ENCODE measurements at places on chromosomes 3 and 15.

DNA sequence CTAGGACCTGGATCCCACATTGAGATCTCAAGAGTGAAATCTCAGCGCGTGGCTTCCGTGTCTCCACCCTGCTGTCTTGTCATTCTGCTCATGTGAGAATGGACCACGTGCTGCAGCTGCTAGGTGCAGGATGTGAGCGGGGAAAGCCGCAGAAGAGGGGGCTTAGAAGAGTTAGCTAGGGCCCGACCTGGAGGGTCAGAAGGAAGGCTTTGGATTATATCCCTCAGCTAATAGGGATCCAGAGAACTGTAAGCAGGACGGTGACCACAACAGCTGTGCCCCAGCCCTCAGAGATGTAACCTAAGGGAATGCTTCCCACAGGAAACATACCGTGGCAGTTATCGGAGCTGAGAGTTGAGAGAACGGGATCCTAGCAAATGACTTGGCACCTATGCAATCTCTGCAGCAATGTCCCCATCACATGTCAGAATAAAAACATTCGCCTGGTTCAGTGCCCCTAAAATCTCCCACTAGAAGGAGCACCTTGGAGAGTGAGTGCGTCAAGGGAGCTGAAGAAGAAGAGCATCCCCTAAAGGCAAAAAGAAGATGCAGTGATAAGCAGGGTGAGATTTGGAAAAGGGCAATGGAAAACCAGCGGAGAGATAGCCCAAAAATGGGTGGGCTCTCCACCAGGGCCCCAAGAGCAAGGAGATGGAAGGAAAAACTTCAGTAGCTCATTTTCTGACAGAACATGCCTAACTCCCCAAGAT is 76.9 kb upstream of the ST8SIA2 start:
- no peak for DNase-seq

DNA sequence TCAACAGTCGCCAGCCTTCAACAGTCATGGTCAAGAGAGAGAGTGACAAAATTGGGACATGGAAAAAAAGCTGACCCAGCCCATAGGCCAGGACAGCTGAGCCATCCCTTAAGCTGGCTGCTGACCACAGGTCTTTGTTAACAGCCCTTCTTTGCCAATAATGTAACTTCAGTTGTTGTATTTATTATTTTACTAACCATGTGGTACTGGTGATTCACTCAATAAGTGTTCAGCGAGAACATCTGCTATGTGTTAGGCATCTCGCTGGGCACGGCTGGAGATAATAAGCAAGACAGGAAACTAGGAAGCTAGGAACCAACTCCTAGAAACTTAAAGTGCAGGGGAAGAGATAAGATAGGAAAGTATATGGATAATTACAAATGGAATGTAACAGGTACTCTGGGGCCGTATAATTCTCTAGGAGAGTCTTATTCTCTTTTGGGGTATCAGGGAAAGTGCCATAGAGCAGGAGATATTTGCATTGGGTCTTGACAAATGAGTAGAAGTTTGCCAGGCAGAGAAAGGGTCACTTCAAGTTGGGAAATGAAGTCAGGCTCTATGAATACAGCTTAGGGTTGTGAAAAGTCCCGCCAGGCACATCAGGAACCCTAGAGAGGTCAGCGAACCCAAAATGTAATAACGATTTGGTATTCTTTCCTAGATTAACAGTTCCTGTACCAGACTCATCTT is 84.0 kb upstream of the TRA2B start:
- no peak for DNase-seq

DNA sequence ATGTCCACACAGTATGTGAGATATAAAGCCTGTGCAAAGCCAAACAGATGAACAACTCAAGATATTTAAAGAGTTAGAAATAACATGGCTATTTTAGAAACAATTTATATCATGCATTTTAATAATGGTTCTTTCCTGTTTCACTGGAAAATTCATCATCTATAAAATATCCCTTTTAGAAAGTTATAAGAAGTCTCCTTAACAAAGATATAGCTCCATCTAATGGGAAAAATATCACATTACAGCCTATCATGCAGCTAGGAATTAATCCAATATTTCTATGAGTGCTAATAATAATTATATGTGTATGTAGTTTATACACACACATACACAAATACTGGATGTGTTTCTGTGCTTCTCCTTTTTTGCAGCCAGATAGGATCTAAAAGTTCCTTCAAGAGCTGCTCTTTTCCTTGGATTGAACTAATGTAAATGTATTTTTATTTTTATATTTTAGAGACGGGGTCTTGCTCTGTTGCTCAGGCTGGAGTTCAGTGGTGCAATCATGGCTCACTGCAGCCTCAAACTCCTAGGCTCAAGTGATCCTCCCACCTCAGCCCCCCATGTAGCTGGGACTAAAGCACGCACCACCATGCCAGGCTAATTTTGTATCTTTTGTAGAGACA is 21.6 kb downstream of the RPL22L1 start:
- DNase-seq: no peak

DNA sequence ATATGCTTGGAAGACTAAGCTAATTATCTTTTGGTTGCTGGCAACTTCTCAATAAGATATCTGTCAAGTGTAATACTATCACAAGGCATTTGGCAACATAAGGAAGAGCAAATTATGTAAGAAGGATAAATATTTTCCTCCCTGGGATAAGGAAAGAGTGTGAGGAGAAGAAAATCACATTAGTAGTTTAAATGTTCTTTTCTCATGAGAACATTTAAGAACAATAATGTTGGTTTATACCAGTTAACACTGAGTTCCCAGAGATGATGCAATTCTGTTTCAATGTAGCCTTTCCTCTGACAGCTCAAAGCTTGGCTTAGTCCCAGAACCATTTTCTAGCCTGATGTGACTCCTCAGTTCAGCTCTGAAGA is 66.1 kb upstream of the NPHP3 start:
- no peak for DNase-seq

- DNase-seq: no peak
Measured at GRCh38 chr15:60914360-60914759, 314.7 kb downstream of the RORA start.

GRCh38 chr3:177201700-177202397 is 4.6 kb upstream of the TBL1XR1 start:
- DNase-seq: no peak

DNA sequence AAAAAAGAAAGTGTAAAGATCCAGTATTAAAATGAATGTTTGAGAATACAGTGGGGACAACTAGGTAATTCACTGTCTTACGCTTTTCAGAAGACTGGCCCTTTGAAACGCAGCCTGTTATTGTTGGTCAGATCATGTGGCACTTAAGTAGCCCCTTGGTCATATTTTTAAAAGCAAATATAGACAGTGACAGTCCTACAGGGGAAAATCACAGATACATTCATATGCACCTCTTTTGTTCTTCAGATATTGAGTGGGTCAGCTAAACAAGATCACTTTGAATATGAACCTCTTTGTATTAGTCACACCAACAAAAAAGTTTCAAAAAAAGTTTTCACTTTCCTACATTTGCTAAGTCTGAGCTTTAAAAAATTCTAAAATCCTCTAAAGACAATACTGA is 36.0 kb downstream of the TIGIT start:
- no peak for DNase-seq

DNA sequence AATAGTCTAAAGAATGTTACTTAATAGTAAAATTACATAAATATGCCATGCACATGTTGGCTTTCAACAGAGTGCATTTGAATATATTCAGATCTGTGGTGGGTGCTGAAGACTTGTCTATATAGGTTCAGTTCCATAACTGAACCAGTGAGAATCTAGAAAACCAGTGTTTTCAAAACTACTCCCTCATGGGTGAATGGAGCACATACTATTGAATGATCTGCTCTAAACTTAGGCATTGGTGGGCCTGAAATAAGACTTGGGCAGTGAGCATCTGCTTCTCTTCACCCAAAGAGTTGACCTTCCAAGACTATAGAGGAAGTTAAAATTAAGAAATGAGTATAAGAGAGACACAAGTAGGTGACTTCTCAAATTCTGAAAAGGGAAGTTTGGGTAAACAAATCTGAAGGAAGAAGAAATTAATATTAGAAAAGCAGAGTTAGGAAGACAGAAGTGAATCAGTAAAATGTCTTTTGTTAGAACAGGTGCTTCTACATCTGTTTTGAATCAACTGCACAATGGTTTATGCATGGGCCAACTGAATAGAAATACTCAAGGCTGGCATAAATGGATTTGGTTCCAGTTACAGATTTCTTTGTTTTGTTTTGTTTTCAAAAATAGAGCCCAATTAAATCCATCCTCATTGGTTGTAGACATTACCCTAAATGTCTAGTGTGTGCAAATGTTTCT is 19.3 kb downstream of the ALCAM start:
- no peak for DNase-seq

- DNase-seq: no peak
Measured at GRCh38 chr3:143313025-143313892, 193.7 kb downstream of the CHST2 start.

DNA sequence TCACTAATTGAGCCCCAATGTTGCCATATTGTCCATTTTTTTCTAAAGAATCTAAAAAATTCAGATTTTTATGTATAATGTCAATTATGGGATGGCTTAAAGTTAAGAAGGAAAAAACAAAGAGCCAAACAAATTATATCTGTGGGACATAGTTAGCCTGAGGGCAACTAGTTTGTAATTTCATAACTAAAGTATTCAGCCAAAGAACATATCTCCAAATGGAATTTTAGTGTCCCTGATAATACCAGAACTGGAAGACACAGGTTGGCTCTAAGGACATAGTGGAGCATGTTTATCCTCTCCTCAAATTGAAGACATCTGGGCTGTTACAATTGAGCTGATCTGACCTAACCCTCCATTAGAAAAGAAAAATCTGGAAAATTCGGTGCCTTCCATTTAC is 144.2 kb downstream of the IL1RAP start:
- no peak for DNase-seq

- no peak for DNase-seq
Measured at GRCh38 chr15:46127361-46127874, 492.6 kb downstream of the SQOR start.

DNA sequence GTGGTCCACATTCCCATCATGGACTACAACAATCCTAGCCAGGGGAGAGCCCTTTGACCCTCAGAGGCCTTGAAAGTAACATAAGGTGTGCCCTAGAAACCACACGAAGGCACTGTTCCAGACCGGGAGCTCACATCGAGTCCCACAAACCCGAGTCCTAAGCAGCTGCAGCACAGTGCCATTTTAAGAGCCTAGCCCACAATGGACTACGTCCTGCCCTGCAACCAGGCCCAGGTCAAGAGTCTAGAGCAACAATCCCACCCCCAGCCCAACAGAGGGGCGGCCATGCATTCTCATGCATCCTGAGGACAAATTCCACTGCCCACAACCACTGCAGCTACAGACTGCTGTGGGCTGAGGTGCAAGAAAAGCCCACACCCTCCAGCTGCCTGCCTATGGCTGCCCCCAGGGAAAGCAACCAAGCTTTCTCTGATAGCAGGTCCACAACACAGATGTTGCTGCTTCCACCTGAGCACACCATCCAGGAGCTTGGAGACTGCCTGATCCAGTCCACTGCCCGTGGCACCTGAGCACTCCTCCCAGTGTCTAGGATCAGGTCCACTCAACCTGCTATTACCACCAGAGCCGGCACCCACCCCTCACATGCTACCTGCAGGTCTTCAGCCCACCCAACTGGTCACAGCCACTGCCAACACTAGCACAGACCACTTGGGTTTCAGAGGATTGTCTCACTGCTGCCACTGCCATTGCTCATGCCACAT is 56.8 kb downstream of the IGSF11 start:
- DNase-seq: no peak

- no peak for DNase-seq
Measured at GRCh38 chr3:127441764-127442163, 148.8 kb downstream of the TPRA1 start.

DNA sequence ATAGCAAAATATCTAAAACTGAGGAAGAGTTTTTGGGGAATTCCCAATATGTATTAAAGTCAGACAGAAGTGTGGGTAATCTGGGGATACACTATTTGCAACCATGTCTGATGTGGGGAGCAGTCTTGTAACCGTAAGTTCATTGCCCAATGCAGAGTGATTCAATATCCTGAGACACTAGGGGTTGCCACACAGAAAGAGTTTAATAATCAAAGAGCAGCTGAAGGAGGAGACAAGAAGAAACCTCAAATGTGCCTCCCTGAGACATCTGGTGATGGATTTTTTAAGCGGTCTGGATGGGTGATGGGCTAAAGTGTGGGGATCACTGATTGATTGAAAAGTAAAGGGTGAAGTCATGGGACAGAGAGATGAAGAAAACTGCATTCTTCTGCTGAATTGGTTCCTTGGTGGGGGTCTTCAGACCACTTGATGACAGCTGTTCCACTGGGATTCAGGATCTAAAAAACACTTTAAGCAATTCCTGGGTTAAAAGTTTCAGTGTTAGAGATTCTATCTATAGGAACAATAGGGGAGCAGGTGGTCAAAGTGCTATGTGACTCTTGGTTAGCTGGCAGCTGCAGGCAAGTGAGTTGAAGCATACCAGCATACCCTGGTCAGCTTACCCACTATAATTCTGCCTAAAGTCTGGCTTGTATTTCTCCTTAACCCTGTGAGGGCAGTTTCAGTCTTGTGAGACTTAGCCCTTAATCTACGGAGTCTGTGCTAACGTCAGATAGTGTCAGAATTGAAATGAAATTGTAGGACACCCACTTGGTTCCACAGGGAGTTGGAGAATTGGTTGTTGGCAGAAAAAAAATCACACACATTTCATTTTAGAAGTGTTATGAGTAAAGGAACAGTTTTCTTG is 425.9 kb upstream of the TGFBR2 start:
- no peak for DNase-seq

GRCh38 chr3:104632521-104632920 is 734.2 kb upstream of the ALCAM start:
- DNase-seq: no peak

GRCh38 chr15:31367730-31368344 is 41.2 kb downstream of the KLF13 start:
- no peak for DNase-seq

GRCh38 chr3:129973853-129974563 is 512 bp upstream of the TRH start:
- DNase-seq: no peak

- no peak for DNase-seq
Measured at GRCh38 chr3:142259359-142259758, 34.0 kb upstream of the GK5 start.

DNA sequence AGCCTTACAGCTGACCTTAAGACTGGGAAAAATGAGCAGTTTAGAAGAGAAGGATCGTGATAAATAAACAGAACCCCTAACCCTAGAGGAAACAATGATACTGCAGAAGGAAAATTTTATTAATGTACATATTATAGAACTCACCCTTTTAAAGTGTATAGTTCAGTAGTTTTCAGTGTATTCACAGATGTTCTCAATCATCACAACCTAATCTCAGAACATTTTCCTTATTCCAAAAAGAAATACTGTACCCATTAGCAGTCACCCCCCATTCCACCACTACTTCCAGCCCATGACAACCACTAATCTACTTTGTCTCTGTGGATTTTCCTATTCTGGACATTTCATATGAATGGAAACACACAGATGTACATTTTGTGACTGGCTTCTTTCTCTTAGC is 90.2 kb upstream of the AGTR1 start:
- no peak for DNase-seq

- DNase-seq: no peak
Measured at GRCh38 chr3:169522595-169523529, 140.7 kb downstream of the MECOM start.

DNA sequence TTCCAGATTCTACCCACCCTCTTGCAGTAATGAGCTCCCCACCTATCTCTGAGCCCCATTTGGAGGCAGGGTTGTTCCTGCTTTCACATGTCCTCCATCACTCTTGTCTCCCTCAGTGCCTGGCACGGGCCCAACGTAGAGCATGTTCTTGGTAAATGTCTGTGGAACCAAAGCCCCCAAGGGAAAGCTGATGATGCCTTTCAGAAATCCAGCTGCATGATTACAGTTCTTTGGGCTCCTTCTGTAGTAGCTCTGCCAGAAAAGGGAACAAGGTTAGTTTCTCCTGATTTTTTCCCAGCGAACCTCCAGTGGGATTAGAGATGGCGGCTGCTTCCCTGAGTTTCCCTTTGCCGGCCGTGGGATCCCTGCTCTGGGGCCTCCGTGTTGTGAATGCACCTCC is 39.3 kb downstream of the CGNL1 start:
- DNase-seq: no peak

Data from activated T-cell treated with anti-CD3 and anti-CD28 coated beads, Interleukin-2, amount 50 U/mL, for 24 hours (primary cell).